ENCODE measurements at places on chromosomes 2 and 18. TPM values are rescaled to one million over a fixed set of nuclear protein-coding genes. Genes with fewer than 3 reads are reported as not detected.

MAL gene
- not detected for total RNA-seq

MOCOS gene
- total RNA-seq = 7.5 TPM

FEZ2 gene
- 34.3 TPM for total RNA-seq

LRP2 gene
- total RNA-seq = not detected

SLC1A4 gene
- total RNA-seq = 41.8 TPM

POTEE gene
- total RNA-seq = 0.19 TPM

CABYR gene
- total RNA-seq = 9.0 TPM

RRM2 gene
- 16.2 TPM for total RNA-seq

TEKT4 gene
- total RNA-seq = not detected

G6PC2 gene
- not detected for total RNA-seq

SCTR gene
- total RNA-seq = not detected

MRO gene
- not detected for total RNA-seq

MATN3 gene
- 4.8 TPM for total RNA-seq

REG3G gene
- not detected for total RNA-seq

PROKR1 gene
- total RNA-seq = not detected

- no peak for DNase-seq
These were observed 220.1 kb upstream of the NCKAP5 start for GRCh38 chr2:133788386-133788785.

GRCh38 chr2:58045580-58046334 is 849 bp upstream of the VRK2 start:
- no peak for DNase-seq

GRCh38 chr2:226575928-226576327 is 223.7 kb downstream of the IRS1 start:
- no peak for DNase-seq

DNA sequence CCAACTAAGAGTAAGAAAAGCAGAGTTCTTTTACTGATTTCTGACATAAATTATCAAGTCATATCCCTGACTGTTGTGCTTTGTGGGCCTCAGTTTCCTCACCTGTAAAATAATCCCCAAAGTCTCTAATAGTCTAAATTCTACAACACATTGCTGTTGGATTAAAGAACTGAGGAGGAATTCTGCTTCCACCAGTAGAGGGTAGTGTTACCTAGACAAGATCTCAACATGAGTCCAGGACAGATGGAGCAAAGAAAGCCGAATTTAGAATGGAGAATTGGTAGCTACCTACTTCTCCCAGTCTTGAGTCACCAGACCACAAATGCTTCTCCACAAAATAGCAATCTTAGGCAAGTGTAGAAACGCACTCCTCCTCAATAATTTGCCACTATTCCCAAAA is 462.5 kb upstream of the FSHR start:
- DNase-seq = peak; percentile 16

- DNase-seq = no peak
These were observed 102.4 kb downstream of the EPC2 start for GRCh38 chr2:148746973-148747372.

DNA sequence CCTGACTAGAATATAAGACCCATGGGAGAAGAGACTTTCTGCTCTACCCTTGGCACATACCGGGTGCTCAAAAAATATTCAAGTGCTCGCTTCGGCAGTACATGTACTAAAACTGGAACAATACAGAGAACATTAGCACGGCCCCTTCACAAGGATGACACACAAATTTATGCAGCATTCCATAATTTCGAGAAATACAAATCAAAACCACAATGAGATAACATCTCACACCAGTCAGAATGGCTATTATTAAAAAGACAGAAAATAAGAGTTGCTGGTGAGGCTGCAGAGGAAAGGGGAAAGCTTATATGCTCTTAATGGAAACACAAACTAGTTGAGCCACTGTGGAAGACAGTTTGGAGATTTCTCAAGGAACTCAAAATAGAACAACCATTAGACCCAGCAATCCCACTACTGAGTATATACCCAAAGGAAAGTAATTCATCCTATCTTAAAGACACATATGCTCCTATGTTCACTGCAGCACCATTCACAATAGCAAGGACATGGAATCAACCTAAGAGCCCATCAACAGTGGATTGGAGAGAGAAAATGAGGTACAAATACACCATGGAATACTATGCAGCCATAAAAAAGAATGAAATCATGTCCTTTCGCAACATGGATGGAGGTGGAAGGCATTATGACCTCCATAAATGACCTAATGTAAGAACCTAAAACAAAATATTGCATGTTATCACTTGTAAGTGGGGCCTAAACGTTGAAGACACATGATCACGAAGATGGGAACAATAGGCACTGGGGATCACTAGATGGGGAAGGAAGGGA is 71.6 kb upstream of the CYP1B1 start:
- peak; percentile 78 for DNase-seq

DNA sequence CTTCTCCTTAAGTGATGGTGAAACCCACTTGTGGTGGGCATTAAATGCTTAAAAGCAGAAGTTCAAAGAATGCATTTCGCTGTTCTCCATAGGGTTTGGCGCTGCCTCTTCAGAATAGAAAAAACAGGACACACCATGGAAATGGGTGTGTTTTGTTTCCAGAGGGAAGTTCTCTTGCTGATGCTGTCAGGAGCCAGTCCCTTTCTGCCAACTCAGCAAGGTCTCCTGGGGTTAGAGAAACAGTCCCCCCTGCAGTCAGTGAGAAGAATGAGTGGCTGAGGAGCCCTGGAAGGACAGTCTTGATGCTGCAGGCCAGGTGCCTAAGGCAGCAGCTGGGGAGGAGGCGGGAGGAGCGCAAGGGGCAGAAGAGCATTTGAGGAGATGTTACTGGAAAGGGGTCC is 37.8 kb upstream of the ASAP2 start:
- DNase-seq = no peak

GRCh38 chr18:60549338-60549960 is 176.9 kb upstream of the MC4R start:
- peak; percentile 35 for DNase-seq

DNA sequence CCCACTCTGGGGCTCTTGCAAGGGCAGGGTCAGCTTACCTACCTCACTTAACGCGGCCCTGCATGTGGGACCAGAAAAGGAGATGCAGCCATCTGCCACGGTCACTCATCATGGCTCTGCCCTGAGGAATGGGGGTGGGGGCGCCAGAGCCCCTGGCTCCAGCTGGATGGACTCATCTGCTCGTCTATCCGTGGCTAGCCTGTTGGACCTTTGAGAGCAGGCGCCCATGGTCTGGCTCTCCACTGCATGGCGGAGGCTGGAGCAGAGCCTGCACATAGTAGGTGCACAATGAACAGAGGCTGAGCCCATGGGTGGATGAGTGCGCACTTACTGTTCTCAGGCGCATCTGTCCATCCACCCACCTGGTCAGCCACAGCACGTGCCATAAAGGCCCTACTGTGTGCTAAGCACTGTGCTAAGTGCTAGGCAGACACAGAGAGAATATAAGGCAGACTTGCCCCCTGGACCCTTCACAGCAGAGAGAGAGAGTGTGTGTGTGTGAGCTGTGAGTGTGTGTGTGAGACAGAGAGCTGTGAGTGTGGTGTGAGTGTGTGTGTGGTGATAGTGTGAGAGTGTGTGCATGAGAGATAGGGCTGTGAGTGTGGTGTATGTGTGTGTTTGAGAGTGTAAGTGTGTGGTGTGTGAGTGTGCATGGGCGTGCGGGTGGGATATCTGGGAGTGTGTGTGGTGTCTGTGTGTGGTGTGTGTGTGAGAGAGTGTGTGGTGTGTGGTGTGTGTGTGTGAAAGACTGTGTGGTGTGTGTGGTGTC is 151.3 kb downstream of the TFCP2L1 start:
- DNase-seq = no peak

GRCh38 chr2:241041589-241042158 is 43.3 kb downstream of the SNED1 start:
- DNase-seq = no peak

DNA sequence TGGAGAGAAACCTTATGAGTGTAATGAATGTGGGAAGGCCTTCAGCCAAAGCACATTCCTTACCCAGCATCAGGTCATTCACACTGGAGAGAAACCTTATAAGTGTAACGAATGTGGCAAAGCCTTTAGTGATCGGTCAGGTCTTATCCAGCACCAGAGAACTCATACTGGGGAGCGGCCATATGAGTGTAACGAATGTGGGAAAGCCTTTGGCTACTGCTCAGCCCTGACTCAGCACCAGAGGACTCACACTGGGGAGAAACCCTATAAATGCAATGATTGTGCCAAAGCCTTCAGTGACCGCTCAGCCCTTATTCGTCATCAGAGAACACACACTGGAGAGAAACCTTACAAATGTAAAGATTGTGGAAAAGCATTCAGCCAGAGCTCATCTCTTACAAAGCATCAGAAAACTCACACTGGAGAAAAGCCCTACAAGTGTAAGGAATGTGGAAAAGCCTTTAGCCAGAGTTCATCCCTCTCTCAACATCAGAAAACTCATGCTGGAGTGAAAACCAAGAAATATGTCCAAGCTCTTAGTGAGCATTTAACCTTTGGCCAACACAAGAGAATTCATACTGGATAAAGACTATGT is 7.8 kb downstream of the ZNF892 start:
- no peak for DNase-seq

- no peak for DNase-seq
These were observed 15.9 kb upstream of the ZBTB14 start for GRCh38 chr18:5311301-5311989.

DNA sequence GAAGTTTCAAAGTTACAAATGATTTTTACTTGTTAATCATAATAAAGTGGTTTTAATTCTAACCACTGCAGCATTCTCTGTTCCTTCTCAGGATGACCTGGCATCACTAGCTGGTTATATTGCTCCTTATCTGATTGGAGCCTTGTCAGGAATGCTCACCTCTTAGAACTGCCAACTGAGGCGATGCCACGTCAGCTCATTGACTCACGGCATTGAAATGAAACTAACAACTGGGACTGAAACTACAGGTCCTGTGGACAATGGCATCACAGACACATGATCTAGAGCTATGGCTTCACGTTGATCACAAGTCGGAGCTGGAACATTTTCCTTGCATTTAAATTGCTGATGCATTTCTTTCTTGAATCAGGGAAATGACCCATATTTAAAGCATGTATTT is 54.9 kb upstream of the MAP2 start:
- DNase-seq = peak; percentile 100
